Activated naive CD8-positive, alpha-beta T cell treated with anti-CD3 and anti-CD28 coated beads for 36 hours (primary cell): ENCODE measurements at places on chromosomes 12 and 14. TPM values are rescaled to one million over a fixed set of nuclear protein-coding genes. Genes with fewer than 3 reads are reported as not detected.

DNA sequence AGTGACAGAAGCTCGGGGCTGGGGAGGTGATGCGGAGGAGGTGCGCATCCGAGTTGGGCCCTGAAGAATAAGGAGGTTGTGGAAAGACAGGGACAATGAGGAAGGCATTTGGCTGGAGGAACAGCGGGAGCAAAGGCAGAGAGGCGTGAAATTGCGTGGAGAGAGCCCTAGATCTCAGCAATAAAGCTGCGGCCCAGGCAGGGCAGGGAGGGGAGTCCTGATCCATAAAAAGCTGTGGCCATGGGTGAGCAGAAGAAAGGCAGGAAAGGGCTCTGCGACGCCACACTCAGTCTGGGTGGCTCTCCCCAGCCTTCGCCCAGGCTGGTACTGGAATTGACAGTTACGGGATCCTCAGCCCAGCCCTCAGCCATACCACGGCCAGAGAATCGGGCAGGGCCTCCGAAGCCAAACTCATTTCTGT is 2.2 kb downstream of the FIGNL2 start:
- no peak for DNase-seq

The ANAPC7 gene
- 67.5 TPM for total RNA-seq

The KLRC2 gene
- total RNA-seq = not detected

The VRK1 gene
- total RNA-seq = 85.7 TPM

- DNase-seq = no peak
Measured at GRCh38 chr12:122087431-122088178, 9.0 kb downstream of the MLXIP start.

GRCh38 chr12:109557200-109557599 is 16.1 kb downstream of the MMAB start:
- no peak for DNase-seq

The EFS gene
- total RNA-seq = not detected

The ARG2 gene
- total RNA-seq = 8.7 TPM

The KRT83 gene
- total RNA-seq = not detected

DNA sequence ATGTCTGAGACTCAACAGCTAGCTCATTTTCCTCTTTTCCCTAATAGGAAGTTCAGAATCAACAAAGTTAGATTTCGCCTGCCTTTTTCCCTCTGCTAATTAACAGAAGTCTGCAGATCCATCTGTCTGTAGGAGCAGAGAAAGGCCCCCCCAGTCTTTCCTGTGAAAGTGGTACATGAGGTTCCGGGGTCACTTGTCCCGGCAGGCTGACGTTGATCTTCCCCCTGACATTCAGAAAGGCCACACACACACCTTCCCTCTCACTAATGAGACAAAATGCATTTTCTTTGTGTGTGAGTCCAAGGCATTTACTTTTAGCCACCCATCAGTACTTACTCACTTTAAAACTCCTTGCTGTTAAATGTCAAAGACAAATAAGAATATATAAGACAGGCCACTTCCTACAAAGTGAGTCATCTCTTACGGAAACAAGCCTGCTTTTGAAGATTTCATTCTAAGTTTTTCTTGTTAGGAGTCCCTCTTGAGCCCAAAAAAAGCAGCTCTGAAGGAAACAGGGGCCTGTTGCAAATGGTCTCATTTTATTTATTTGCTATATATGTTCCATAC is 138.7 kb downstream of the TTC7B start:
- DNase-seq = peak; percentile 32

The ANHX gene
- not detected for total RNA-seq

- no peak for DNase-seq
Measured at GRCh38 chr12:71061451-71061850, 96.3 kb downstream of the TSPAN8 start.

DNA sequence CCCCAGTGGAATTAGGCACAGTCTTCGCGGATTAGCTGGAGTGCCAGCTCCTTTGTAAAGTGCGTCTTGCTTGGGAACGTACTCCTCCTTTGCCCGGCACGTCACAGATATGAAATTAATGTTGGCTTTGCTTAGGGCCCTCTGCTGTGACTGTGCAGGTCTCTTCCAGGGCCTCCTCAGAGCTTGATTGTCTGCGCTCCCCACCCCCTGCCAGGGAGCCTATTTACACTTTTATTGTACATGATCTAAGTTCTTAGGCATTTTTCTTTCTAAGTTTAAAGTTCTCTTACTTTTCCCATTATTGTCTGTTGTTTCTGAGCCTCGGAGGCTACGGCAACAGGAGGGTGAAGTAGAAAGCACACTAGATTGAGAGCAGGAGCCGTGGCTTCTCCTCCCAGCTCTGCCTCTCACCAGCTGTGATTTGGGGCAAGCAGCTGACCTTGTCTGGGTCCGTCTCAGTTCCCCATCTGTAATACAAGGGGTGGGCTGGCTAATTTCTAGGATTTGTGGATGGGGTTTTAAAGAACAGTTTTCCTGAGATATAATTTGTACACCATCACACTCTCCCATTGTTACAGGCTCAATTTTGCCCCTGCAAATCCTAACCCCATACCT is 81.8 kb downstream of the TSPAN9 start:
- DNase-seq = no peak

The SLC39A5 gene
- 0.49 TPM for total RNA-seq

The MYF6 gene
- total RNA-seq = not detected

DNA sequence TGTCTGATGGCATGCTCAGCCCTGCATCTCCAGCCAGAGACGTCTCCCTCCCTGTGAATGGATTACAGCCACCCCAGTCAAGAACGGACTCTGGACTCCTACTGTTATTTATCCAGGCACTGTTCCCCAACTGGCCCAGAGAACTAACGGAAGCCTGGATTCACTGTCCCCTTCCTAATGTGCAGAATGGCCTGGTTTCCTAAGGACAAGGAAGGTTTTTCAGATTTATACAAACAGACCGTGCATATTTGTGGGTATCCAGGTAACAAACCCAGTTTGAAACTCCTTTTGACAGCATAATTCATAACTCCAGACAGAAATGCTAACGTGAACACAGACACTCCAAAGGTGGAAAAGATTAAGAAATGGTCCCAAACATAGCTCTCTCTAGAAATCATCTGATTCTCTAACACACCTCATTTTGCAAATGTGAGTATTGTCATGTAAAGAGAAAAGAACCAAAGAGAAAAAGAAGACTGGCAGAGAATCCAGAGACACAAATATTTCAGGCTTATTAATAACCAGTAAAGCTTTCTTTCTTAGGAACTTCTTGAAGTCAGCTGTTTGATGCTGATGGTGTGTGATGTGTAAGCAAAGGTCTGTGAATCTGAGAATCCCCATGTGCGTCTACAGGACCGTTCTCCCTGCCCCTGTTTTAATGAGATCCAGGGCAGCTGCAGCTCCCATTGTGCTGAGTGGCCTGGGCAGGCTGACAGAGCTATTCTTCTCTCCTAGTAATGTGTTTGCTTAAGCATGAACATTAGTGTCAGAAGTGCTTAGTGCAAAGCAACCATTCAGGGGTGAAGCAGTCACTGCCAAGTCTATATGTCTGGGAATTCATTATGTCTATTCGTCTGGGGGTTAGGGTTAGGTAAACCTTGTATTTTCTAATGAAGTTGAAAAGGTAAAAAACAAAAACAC is 86.8 kb upstream of the HIF1A start:
- no peak for DNase-seq

GRCh38 chr14:30610787-30611343 is 11.3 kb upstream of the SCFD1 start:
- no peak for DNase-seq

DNA sequence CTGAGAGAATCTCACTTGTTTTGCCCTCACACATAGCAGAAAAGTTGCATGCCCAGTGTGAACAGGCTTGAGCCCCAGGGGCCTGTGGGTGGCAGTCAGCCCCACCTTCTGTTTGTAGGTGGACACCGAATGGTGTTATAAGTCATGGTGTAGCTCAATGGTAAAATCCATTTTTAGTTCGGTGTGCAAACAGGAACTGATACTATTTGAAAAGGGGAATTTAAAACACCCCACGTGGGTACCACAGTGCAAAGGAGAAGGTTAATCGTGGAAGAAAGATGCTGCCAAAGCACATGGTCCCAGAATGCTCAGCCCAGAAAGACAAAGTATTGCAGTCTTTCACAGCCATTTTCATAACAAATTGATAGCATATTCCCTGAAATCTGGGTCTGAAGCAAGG is 71.8 kb upstream of the GZMB start:
- DNase-seq = no peak

The RND1 gene
- 2.6 TPM for total RNA-seq

- DNase-seq = no peak
Measured at GRCh38 chr12:2068653-2069052, 15.9 kb downstream of the CACNA1C start.

DNA sequence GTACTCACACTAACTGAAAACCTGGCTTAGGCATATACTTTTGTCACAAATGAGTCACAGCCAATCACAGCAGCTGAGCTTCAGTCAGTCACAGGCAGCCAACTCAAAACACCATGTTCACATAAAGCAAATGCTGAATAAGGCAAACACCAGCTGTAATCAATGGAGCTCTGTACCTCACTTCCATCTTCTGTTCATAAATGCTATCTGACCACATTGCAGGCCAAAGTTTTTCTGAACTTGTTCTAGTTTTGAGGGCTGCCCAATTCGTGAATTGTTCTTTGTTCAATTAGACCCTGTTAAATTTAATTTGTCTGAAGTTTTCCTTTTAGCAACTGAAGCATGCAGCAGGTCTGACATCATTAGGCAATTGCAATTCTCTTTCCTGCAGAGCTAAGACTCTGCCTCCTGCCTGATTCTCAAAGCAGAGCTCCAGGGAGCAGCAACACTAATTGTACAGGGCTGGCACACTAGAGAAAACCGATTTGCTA is 129.9 kb downstream of the WIF1 start:
- no peak for DNase-seq

GRCh38 chr12:53564278-53564677 is 57.0 kb upstream of the NPFF start:
- DNase-seq = no peak

GRCh38 chr14:75640876-75641275 is 19.8 kb downstream of the ERG28 start:
- no peak for DNase-seq

The P2RX2 gene
- not detected for total RNA-seq

- no peak for DNase-seq
Measured at GRCh38 chr14:94593749-94594431, 12.7 kb downstream of the SERPINA5 start.

DNA sequence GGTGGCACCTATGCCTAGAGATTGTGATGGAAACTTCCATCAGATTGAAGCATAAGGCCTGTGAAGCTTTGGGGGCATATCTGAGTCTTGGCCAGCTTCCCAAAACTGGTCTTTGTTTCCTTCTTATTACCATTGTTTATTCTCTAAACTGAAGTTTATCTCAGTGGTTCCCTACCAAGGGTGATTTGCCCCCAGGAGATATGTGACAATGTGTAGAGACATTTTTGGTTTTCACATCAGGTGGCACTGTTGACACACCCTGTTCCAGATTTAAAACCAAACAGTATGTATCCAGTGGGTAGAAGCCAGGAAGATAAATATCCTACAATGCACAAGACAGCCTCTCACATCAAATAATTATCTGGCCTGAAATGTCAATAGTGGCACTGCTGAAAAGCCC is 22.1 kb downstream of the RASSF9 start:
- no peak for DNase-seq

GRCh38 chr12:92634202-92634601 is 68.6 kb upstream of the PLEKHG7 start:
- no peak for DNase-seq
